Hepatocyte (in vitro differentiated cells): ENCODE measurements at places on chromosomes 7 and 10.

- H3K27ac ChIP-seq = no peak overlapping the region
- H3K4me3 ChIP-seq = no peak overlapping the region
- no peaks in the 10 kb centered on the region for H3K27me3 ChIP-seq
- H3K36me3 ChIP-seq = no peaks in the 10 kb centered on the region
- H3K4me1 ChIP-seq = peaks cover 5% of the 10 kb centered on the region
Measured at GRCh38 chr10:133140417-133141143, 19.4 kb upstream of the KNDC1 start.

DNA sequence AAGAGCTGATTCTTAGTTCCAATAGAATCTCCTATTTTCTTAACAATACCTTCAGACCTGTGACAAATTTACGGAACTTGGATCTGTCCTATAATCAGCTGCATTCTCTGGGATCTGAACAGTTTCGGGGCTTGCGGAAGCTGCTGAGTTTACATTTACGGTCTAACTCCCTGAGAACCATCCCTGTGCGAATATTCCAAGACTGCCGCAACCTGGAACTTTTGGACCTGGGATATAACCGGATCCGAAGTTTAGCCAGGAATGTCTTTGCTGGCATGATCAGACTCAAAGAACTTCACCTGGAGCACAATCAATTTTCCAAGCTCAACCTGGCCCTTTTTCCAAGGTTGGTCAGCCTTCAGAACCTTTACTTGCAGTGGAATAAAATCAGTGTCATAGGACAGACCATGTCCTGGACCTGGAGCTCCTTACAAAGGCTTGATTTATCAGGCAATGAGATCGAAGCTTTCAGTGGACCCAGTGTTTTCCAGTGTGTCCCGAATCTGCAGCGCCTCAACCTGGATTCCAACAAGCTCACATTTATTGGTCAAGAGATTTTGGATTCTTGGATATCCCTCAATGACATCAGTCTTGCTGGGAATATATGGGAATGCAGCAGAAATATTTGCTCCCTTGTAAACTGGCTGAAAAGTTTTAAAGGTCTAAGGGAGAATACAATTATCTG, 1.6 kb downstream of the LRRTM3 start:
- H3K36me3 ChIP-seq = no peaks in the 10 kb centered on the region
- no peak overlapping the region for H3K4me3 ChIP-seq
- no peaks in the 10 kb centered on the region for H3K4me1 ChIP-seq
- DNase-seq = no peak
- no peak overlapping the region for H3K27ac ChIP-seq

DNA sequence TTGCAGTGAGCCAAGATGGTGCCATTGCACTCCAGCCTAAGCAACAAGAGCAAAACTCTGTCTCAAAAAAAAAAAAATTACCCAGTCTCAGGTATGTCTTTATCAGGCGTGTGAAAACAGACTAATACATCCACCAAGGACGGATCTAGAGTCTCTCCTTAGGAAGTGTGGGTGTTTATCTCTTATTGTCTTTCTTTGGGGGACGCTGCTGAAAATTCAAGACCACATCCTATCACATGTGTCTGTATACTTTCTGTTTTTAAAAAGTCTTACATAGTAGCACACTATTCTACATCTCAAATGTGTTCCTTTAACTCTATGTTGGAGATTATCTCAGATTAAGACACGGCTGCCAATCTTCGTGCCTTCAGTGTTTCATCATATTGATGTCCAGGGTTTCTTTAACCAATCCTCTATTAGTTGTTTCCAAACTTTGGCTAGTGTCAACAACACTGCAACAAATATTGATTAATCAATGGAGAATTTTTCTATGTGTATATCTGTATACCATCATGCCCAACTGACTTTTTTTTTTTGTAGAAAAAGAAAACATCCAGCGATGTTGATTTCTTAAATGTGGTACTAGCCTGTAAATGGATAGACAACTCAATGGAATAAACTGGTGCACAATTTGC, 92.3 kb upstream of the KDM7A start:
- no peak overlapping the region for H3K4me3 ChIP-seq
- no peak for DNase-seq

DNA sequence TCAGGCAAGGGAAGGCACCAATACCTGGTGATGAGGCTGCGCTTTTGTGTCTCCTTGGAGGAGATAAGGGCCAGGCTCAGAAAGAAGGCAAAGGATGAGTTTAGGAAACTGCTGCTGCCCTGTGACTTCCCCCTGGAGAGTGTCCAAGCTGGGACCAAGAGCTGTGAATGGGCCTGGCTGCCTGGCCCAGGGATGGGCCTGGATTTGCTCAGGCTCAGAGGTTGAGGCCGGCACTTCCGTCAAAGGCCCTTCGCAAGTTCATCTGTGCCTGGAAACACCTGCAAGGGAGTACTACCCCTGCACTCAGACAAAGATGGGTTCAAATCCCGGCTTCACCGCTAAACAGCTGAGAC, 50.5 kb upstream of the NANOS1 start:
- H3K27me3 ChIP-seq = no peaks in the 10 kb centered on the region
- no peak overlapping the region for H3K4me3 ChIP-seq
- no peak overlapping the region for H3K27ac ChIP-seq
- no peak for DNase-seq

GRCh38 chr10:15347150-15347549, 23.9 kb downstream of the FAM171A1 start:
- no peak overlapping the region for H3K4me3 ChIP-seq
- H3K36me3 ChIP-seq = no peaks in the 10 kb centered on the region
- peaks cover 22% of the 10 kb centered on the region for H3K4me1 ChIP-seq
- H3K27ac ChIP-seq = no peak overlapping the region

- H3K36me3 ChIP-seq = no peaks in the 10 kb centered on the region
- no peak overlapping the region for H3K27ac ChIP-seq
- H3K27me3 ChIP-seq = no peaks in the 10 kb centered on the region
Measured at GRCh38 chr7:36388423-36388822, 1.2 kb upstream of the ANLN start.

DNA sequence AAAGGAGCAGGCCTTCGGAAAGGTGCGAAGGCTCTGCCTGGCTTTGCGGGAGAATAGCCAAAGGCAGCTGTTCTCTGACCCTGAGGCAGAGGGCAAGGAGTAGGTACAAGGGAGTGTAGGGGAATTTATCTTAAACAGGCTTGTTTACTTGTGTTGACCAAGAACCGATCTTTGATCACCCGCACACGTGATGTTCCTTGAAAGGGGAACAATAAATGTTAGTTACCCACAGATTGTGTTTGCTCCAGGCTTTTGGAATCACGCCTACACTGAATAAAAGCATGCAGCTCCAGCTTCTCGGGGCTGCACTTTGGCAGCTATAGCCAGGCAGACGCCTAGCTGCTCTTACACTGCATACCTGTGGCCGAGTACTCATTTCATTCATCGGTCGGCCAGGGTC, 420.8 kb downstream of the PHF14 start:
- H3K4me3 ChIP-seq = no peak overlapping the region
- DNase-seq = peak; percentile 36
- H3K27me3 ChIP-seq = no peaks in the 10 kb centered on the region
- H3K4me1 ChIP-seq = no peaks in the 10 kb centered on the region
- H3K27ac ChIP-seq = no peak overlapping the region
- H3K36me3 ChIP-seq = no peaks in the 10 kb centered on the region
